RPMI7951 (cell line): ENCODE measurements at places on chromosomes 4 and X. TPM values are rescaled to one million over a fixed set of nuclear protein-coding genes. Genes with fewer than 3 reads are reported as not detected.

DNA sequence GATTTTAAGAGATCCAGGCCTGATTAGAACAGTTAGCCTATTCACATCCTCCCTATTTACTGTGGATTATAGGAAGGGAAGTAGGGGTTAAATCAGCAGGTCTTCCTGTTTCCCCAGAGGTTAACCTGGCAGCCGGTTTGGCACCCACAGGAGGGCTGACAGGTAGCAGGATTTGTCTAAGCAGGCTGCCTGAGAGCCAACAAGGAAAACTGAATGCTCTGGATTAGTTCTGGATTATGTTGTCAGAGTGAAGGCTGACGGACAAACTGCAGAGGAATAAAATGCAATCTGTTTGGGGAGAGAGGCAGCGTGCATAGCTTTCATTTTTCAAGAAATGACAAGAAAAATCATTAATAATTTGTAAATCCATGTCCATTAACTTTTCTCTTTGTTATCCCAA lies 397.1 kb upstream of the FAM241A start:
- DNase-seq = no peak

DNA sequence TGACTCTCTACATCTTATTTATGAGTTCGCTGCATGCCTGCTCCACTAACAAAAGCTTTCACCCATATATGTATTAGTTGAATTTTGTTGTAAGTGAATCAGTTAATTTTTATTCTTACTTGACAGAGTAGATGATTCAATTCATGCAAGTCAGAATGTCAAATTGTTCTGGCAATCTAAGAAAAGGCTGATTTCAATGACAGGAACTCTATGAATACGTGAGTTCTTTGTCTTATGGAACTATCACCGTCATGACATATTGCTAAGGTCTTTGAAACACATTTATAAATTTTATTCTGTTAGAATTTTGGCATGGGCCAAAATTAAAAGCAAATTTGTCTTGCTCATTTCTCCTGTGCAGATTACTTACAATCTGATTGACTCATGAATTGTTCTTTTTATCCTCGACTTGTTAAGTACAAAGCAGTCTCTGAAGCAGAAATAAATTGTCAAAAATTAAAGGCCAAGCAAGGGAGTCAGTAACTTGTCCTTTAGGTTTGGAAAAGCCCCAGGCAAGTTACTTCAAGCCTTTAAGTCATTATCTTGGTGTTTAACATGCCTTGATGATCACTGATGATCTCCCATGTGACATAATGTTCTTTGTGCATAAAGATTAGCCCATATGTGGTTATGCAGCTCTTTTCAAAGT lies 89.0 kb upstream of the GC start:
- no peak for DNase-seq

- DNase-seq = peak; percentile 72
These were observed 2.4 kb downstream of the MID1 start for GRCh38 chrX:10617999-10618351.

DNA sequence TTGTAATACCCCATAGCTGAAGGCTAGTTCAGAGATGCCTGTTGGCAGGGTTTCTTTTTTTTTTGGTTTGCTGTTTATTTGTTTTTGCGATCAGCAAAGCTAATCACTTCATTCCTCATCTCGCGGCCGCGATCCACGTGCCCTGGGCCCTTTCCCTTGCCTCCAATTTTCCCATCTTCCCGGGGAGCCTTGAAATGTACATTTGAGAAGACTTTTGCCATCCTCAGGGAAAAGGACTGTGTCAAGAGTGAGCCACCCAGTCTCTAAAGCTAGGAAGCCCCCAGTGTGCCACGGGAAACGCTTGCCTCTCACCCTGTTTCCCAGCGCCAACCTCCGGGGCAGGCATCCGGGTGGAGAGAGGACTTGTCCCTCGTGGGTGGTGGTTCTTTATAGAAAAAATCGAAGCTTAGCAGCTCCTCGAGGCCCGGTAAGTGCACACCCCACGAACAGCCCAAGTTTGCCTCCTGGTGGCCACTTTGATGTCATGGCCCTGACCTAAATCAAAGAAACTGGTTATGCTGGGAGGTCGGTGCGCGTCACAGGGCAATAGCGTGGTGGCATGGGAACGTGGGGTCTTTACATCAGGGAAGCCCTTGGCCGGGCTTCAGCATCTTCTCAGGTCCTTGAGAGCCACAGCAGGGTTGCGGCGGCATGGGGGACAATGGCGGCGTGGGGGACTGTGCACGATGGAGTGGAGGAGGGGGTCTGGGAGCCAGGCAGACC lies 42.0 kb downstream of the MAP7D3 start:
- peak; percentile 41 for DNase-seq

DNA sequence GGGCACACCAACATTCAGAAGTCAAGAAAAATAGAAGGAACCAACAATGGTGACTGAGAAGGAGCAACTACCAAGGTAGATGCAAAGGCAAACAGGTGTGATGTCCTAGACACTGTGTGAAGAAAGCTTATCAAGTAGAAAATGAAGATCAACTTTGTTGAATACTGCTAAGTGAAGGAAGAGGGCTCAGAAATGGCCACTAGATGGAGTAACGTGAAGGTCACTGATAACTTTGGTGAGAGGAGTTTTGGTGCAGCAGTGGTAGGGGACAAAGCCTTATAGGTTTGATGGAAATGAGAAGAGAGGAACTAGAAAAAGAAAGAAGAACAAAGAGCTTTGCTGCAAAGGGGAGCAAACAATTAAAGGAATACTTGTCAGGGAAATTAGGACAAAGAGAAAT lies 23.5 kb downstream of the OTC start:
- peak; percentile 14 for DNase-seq

GRCh38 chr4:21290562-21290961 lies 590.3 kb downstream of the PACRGL start:
- DNase-seq = no peak

GRCh38 chr4:100738196-100739165 lies 220.7 kb upstream of the EMCN start:
- peak; percentile 95 for DNase-seq

- peak; percentile 84 for DNase-seq
These were observed 19.1 kb downstream of the CD99 start for GRCh38 chrX:2710041-2710840.

DNA sequence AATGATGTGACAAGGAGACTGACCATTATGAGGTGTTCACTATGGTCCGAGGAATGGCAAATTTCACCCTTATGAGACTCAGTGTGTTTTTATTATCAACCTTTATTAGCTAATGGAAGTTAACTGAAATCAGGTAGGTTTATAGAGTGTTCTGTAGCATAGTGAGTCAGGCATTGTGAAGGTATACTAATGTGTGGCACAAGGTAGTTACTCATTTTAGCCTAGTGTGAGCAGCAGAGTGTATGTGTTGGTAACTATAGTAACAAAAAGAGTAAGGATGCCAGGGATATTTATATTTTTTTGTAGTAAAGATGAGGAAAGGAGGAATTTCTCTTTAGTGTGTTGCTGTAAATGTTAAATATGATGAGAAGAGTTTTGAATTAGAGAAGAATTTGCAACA lies 12.0 kb downstream of the PDLIM5 start:
- no peak for DNase-seq

The MAGEA4 gene
- total RNA-seq = 0.59 and 0.60 TPM in 2 replicates

The CAPN6 gene
- total RNA-seq = not detected in 2 replicates

The TCEAL5 gene
- total RNA-seq = not detected in 2 replicates
